NCI-H1092 (cell line): ENCODE measurements at places on chromosomes 11 and 22.

GRCh38 chr22:11605468-11605981 lies 3922.5 kb upstream of the OR11H1 start:
- no peak for DNase-seq

- DNase-seq, result no peak
These were observed 59.2 kb downstream of the CACNG2 start for GRCh38 chr22:36644333-36644757.

- DNase-seq, result no peak
These were observed 38.6 kb upstream of the LMO2 start for GRCh38 chr11:33930317-33931021.

- no peak for DNase-seq
These were observed 48.8 kb downstream of the TRIM44 start for GRCh38 chr11:35711173-35711910.
